ENCODE measurements at places on chromosomes 4 and X.

- peak; percentile 61 for DNase-seq
These were observed 648 bp downstream of the GRK4 start for GRCh38 chr4:2963966-2964471.

DNA sequence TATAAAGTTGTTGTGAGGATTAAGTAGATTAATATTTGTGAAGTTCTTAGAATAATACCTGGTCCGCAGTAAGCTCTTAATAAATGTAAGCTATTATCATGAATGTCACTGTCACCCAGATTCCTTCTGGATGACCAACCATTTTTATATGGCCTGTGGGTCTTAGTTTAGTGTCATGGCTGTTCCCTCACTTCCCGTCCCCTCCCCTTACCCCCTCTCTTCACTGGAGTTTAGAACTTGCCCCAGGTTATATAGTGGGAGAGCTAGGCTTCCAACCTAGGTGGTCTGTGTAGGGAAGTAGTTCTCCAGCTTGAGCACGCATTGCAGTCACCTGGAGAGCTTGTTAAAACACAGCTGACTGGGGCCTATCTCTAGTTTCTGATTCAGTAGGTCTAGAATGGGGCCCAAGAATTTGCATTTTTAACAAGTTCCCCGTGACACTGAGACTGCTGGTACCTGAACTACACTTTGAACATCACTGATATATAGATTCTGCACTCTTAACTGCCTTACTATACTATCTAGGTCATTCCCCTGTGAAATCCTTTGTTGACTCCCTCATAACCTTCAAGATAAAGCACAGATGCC, 66.9 kb upstream of the PLAC1 start:
- DNase-seq = no peak

GRCh38 chr4:4625488-4625887, 83.6 kb upstream of the STX18 start:
- DNase-seq = peak; percentile 98

DNA sequence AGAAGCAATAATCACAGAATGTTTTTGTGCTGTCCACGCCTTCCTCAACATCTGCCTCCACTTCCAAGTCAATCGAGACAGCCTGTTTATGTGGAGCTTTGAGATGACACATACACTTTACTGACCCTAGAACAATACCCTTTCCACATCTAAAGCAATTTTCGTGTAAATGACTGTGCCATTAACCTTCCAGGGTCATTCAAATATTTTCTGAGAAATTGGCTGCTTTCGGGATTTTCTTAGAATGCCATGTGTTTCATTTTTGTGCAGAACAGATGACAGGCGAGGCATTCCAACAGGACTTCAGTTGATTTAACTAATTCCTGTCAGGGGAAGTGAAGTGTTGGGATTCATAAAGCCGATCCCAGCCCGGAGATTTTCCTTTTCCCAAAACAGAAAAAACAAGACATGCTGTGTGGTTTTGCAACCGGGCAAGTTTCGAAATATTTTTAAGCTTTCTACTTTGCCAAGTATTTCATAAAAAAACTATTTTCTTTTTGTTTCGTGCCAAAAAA, 73.9 kb downstream of the SORBS2 start:
- DNase-seq = peak; percentile 23

GRCh38 chr4:75715105-75715799, 9.1 kb upstream of the USO1 start:
- peak; percentile 45 for DNase-seq

DNA sequence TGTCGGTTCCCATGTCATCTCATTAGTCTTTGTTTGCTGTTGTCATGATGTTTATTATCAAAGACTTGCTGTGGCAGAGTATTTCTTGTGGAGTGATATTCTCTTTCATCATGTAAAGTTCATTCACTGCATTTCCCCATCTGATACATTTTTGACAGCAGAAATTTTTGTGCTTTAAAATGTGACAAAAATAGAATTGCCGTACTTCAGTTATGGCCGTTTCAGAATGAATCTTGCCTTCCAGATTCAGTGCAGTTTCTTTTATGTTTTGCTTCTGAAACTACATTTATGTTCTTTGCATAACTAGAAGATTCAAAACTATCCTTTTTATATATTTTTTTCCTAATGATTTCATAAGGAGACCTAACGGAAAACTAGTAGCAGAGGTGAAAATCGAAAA, 10.0 kb downstream of the CSTF2 start:
- no peak for DNase-seq

GRCh38 chrX:23811108-23811651, 28.2 kb downstream of the SAT1 start:
- no peak for DNase-seq

- no peak for DNase-seq
These were observed 27.8 kb upstream of the GRPEL1 start for GRCh38 chr4:7095611-7096155.

DNA sequence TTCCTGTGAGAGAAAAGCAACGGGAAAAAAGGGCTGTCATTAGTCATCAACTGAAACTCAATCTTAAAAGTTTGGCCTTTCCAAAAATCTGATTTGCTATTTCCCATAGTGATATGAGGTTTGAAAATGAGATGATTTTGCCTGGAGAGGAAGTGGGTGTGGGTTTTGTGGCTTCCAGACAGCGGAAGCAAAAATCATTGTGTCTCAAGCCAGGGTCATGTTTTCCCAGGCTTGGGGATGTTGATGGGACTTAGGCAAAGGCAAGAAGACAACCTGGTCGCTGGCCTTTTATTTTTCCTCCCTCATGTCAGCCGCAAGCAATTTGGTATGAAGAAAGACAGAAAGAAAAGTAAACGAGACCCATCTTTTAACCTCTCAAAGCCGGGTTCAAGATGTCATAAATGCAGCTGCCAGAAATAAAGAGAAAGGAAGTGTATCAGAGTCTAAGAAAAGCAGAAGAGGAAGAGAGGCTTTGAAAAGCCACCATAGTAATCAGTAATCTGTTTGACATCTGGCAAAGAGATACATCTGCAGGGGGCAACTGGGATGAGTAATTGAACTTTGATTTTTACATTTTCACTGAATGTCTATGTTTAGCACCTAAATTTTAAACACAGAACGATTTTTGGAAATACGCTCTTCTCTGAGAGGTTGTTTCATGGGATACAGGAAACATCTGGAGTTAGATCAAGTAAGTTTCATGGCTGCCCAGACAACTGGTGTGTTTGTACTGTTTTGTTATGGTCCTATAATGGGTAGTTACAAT, 521.6 kb upstream of the SLIT2 start:
- no peak for DNase-seq

- DNase-seq = no peak
These were observed 69.9 kb upstream of the ELOVL6 start for GRCh38 chr4:110268352-110268751.

- no peak for DNase-seq
These were observed 1.8 kb downstream of the ARHGEF6 start for GRCh38 chrX:136778916-136779315.

GRCh38 chr4:140931911-140932310, 175.7 kb upstream of the TBC1D9 start:
- DNase-seq = no peak

DNA sequence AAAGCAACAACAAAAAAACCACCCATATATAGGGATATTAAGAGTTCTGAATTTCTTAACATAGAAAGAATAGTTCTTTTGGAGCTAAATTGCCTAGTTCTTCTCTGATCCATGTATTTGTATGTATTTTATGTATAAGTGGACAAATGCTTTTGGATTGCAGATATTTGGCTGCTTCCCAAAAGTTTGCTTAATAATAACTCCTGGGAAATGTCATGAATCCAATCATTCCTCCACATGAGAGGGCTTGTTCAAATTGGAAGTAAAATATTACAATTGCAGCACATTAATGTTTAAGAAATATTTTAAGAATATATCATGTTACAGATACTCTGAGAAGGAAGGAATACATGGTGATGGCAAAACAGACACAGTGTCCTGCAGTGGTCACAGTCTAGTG, 71.5 kb upstream of the PAGE3 start:
- DNase-seq = no peak

DNA sequence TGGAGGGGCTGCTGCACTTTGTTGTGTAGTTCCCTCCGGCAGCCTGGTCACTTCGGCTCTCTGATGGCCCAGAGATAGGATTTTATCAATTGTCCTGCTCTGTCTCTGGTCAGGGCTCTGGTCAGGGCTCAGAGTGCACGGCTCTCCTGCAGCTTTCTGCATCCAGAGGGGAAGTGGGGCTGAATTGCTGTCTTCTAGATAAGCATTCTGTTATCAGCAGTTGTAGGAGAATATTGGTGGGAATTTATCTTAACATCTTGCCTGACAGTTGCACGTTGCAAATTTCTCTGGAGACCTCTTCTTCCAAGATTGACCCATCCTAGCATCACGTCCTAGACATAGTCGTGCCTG, 62.8 kb downstream of the FAM193A start:
- DNase-seq = no peak

- DNase-seq = peak; percentile 18
These were observed 316.7 kb upstream of the IGFBP7 start for GRCh38 chr4:57426779-57427395.

DNA sequence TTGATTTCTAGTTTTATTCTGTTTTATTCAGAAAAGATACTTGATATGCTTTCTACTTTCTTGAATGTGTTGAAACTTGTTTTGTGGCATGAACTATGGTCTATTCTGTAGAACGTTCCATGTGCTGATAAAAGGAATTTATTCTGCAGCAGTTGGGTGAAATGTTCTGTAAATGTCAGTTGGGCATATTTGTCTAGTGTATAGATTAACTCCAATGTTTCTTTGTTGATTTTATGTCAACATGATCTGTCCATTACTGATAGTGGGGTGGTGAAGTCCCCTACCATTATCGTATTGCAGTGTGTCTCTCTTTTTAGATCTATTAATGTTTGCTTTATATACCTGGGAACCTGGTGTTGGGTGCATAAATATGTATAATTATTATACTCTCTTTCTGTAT, 55.5 kb downstream of the CEP135 start:
- DNase-seq = no peak

- no peak for DNase-seq
These were observed 9.7 kb upstream of the TMEM165 start for GRCh38 chr4:55386073-55386472.

GRCh38 chr4:38990241-38990640, 42.0 kb downstream of the TMEM156 start:
- no peak for DNase-seq

- peak; percentile 30 for DNase-seq
These were observed 189.8 kb downstream of the PPP3CA start for GRCh38 chr4:101157415-101158133.

DNA sequence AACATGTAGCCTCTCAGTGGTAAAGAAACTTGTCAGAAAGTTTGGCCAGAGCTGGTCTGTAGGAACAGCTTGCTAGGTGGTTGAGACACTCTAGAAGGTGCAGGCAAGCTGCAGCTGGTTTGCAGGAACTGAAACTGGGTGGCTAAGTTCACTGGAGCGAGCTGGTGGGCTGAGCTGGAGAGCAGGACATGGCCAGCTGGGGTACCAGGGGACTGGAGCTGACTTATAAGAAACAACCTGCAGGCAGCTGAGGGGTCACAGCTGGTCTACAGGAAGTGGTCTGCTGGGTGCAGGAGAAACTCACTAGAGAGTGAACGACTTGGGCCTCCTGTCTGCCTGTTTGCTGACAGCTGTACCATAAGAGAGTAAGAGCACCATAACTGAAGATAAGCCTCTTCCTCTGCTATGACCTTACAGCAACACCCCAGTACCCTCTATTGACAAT, 157.1 kb upstream of the LNX1 start:
- no peak for DNase-seq

DNA sequence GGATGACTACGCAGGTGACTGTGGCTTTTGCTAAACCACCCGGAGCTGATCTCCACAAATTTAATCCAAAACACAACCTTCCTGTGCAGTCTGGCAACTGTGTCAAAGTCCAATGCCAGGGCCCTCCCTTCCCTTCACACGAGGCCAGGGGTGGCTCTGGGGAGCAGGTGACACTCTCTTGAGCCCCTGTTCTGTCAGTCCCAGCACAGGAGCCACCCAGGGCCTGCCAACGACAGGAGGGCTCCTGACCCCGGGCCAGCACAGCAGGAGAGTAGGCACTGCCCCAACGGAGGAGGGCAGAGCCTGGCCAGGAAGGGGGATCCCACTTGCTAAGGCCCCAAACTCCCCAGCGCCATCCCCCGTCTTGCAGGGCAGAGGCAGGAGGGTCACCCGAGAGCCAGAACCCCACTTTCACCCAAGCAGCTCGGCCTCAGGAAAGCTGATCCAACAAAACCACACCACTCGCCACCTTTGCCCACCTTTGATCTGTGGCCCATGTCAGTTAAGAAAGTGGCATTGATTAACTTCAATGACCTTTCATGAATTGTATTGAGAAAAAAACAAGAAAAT, 44.7 kb downstream of the FAM53A start:
- no peak for DNase-seq

- no peak for DNase-seq
These were observed 24.5 kb downstream of the GPM6A start for GRCh38 chr4:175787546-175787945.

DNA sequence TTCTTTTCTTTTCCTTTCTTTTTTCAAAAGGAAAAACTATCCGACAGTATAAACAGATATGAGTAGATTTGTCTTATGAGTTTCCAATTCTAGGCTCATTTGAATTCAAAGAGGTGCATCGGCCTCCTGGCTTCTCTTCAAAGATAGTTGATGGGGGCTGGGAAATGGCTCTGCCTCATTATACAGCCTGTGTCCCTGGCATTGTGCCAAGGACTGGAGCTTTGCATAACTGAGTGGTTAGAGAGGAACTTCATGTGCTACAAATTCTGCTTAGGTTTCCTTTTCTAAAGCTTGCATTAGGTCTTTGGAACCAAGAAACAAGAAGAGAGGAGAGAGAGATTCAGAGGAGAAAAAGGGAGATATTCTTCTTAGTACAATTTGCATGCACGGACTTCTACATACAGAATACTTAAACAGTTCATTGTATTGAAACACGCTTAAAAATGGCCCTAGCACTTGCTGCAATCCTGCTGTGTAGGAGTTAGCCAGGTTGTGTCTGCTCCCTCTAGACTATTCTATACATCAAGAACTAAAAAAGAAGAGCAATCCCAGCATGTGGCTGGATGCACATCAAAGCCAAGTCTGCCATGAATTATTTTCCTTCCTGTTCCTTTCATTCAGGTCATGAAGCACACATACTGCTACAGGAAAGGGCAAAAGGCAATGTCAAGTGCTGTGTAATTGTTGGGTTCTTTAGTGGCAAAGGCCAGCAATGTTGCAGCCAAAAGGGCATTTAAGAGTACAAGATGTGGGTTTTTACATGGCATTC, 70.9 kb downstream of the INTS12 start:
- DNase-seq = peak; percentile 10

DNA sequence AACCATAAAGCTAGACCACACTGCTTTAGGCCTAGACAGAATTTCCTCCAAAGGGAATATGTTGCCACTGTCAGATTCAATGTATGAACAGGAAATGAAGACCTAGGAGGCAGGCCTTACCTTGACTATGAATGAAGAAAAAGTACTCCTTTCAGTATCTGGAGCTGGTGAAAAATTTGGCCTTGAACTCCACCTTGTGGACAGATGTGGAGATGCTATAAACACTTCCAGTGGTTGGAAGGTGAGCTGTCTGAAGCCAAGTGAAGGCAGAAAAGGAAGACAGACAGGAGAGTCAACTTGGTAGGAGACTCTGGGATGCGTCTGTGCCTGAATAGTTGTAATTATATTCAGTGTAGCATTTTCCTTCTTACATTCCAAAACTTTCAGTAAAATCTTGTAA, 17.2 kb downstream of the SPIN3 start:
- peak; percentile 55 for DNase-seq

- DNase-seq = peak; percentile 55
These were observed 31.3 kb upstream of the ETNPPL start for GRCh38 chr4:108794136-108794535.

- no peak for DNase-seq
These were observed 42.9 kb downstream of the APOO start for GRCh38 chrX:23864742-23865326.

GRCh38 chr4:132642016-132642817, 506.9 kb upstream of the PCDH10 start:
- peak; percentile 1 for DNase-seq
